ENCODE measurements at places on chromosomes 16 and 17. TPM values are rescaled to one million over a fixed set of nuclear protein-coding genes. Genes with fewer than 3 reads are reported as not detected.

DNA sequence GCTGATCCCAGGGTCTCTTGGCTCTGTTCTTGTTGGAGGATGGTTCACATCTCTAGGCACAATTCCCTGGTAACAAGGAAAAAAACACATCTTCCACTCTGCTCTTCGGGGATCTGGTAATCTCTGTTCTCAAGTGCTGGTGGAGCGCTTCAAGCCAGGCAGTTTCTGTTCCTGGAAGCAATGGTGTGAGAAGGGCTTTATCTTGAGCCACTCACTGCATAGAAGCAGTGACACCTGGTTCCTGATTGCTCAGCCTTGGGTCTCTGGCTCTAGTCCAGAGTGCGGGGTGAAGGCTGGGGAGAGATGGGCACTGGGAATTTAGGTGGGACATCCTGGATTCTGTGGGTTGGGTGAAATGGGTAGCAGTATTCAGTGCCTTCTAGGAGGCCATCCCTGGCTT is 14.1 kb downstream of the AKAP1 start:
- no peak for DNase-seq

- no peak for DNase-seq
These were observed 33.3 kb upstream of the MGAT5B start for GRCh38 chr17:76834870-76835269.

- DNase-seq: peak; percentile 38
These were observed 78.4 kb downstream of the ABCC1 start for GRCh38 chr16:16027728-16028310.

GRCh38 chr17:7258731-7259554 is 3.3 kb downstream of the CLDN7 start:
- peak; percentile 77 for DNase-seq

DNA sequence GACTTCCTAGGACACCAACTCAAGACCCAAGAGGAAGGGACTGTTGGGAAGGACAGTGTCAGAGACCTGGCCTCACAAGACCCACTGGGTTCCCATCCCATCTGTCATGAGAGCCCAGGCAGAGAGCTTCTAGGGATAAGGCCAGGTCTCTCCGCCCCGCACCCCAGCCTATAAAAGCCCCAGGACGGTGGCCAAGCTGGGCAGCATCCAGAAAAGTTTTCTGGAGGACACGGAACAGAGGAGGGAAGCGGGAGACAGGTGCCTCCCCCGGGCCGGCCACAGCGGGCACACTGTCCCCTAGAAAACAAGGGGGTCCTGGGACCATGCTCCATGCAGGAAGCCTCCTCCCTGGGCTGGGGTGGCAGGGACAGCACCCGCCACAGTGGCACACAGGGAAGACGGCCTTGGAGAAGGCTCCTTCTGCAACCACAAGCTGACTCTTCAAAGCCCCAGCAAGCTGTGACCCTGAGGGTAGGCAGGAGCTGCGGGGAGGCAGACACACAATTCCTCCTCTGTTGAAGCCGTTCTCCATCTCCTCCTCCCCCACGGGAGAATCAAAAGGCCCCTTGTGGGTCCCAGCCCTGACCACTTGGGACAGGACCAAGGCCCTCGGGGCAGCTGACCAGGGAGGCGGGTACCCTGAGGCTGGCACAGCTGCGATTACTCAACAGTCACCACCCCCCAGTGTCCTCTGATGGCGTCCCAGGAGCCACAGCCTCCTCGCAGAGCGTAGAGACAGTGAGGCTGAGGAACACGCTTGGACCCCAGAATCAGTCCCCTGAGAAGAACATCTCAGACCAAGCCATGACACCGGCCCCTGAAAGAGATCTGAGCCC is 26.1 kb downstream of the TRPV3 start:
- no peak for DNase-seq

DNA sequence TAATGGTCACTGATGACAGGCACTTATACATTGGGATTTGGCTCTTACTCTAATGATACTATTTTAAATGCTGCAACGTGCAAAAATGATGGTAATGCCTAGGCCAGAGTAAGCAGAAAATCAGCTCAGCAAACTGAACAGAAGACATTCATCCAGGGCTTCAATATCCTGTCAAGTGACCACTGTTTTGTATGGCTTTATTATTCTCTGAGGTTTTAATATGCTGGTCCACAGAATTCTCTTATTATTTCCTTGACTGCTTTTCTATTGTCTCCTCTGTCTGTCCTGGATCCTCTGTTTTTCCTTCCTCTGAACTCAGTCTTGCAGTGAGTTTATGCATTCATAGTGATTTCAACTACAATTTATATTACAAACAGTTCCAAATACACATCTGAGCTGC is 90.8 kb upstream of the PMFBP1 start:
- no peak for DNase-seq

- DNase-seq: no peak
These were observed 44.3 kb downstream of the HOXB1 start for GRCh38 chr17:48486557-48486956.

PRAC1 gene
- total RNA-seq: 261 TPM

DNA sequence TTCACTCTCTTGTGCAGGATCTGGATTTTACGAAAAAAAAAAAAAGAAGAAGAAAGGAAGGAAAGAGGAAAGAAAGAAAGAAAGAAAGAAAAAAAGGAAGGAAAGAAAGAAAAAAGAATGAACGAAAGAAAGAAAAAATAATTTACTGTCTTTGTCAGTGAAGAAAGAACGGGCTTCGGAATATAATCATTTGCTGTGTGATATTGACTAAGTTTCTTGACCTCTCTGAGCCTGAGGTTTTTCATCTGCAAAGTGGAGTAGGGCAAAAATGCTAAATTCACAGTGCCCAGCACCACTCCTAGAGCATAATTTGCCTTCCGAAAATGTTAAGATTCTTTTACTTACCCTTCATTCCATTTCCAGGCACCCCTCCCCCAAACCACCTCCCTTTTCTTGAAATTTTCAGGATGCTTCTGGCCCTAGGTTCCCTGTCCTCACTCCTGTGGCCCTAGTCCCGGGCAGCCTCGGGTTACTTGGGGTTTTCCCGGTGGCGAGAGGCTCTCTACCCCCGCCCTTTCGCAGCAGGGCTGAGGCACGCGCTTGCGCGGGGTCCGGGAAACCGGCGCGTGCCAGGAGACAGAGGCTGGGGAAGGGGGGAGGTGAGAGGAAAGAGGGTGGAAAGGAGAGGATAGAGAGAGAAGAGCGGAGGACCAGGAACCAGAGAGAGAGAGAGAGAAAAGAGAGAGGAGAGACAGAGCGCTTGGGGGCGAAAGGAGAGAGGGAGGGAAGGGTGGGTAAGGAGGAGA is at the start of gene CNTNAP1:
CNTNAP1 (plus strand) TSS at position 556 of the 746 bp plus-strand sequence. CDS start 299 bp downstream, outside the sequence.
- peak; percentile 56 for DNase-seq

DNA sequence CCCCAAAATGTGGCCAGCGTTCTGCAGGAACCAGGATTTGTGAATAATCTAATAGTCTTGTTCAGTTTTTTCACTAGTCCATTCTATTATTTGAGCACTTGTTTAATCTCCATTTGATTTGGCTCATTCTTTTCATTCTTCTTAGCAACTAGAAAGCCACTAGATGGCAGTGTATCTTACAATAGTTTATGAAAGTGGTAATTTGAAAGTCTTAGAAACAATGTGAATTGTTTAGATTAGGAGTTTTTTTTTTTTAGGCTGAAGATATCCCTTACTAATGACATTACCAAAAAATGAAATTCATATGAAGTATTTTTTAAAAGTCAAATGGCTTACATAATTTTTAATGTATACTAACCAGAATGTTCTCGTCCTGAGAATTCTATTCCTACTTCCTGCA is 6.7 kb downstream of the ERI2 start:
- DNase-seq: no peak

AGRP gene
- not detected for total RNA-seq

COTL1 gene
- total RNA-seq: 71.0 TPM

SNAI3 gene
- total RNA-seq: 0.15 TPM

NAGLU gene
- 45.9 TPM for total RNA-seq

TMEM235 gene
- total RNA-seq: not detected

DNA sequence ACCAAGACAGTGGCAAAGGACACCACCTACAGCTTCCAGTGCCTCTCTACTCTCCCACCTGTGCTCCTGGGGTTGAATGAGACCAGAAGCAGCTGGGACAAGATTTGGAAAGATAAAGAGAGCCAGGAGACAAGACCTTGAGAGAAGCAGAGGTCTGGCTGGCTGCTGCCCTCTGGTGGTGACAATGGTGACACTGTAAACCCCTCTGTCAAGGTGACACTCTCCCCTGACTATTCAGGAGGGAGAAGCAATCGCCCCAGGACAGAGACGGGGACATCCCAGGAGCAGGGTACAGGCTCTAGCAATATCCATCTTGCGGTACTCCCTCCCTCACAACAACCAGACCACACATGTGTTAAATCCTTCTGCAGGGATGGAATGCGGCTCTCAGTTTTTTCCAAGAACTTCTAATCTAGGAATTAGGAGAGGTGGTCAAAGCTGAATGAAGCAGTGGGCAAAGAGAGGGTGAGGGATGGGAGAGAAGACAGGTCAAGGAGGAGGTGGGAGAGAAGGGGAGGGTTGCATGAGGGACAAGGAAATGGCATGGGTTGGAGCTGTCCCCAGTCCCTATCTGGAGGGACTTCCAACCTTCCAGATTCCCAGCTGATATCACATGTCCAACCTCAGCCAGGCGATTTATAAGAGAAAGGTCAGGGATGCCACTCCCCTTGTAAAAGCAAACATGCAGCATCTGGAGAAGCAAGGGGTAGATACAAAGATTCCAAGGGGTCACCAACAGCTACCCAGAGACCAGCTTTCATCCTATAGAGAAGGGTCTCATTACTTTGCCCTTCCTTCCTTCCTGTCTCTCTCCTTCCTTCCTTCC is 2.9 kb downstream of the PHOSPHO1 start:
- DNase-seq: peak; percentile 89

PSMB3 gene
- total RNA-seq: 154 TPM

DNA sequence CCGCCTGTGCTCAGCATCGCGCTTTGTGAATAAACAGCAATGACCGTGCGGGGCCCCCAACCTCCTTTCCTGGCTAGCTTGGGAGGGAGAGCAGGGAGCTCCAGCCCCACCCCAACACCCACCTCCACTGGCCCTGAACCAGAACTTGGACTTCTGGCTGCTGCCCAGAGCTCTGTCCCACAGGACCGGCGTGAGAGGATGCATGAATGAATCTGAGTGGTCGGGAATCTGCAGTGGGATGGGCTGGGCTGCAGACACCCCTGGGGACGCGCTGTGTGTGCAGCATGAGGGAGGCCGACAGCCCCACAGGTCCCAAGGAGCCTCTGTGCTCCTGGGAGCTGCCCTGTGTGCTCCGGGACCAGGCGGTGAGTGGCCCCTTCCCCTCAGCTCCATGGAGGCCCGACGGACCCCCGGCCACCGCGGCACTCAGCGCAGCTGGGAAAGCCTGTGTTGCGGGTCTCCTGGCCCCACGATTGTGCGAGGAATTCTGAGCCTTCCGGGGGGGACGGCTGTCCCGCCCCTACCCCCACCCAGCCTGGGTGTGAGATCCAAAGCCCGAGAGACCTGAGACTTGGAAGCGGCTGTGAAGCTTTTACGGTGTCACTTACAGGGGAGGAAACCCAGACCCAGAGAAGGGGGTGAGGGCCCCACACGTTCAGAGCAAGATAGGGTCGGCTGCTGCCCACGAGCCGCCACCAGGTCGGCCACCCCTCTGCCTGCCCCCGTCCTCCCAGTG is 5.4 kb downstream of the PIEZO1 start:
- no peak for DNase-seq

NUFIP2 gene
- 42.4 TPM for total RNA-seq

DNA sequence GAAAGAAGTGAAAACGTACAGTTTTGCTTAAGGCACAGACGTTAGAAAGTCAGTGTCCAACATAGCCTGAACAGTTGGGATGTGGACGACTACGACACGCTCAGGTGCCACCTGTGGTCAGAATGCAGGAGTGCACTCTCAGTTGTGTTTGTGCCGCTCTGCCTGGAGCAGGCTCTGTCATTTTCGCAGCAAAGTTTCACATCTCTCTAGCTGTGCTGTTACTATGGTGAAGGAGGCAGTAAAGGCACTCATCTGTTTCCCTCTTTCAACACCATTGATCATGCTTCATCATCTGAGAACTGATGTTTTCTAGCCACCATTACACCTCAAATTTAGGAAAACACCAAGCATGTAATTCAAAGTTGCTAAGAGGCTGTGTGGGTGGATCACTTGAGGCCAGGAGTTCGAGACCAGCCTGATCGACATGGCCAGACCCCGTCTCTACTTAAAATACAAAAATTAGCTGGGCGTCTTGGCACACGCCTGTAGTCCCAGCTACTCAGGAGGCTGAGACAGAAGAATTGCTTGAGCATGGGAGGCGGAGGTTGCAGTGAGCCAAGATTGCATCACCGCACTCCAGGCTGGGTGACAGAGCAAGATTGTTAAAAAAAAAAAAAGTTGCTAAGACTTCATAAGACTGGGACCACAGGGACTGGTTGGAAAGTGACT is 44.9 kb upstream of the DNAJA2 start:
- DNase-seq: peak; percentile 31

PRSS33 gene
- total RNA-seq: not detected

DNA sequence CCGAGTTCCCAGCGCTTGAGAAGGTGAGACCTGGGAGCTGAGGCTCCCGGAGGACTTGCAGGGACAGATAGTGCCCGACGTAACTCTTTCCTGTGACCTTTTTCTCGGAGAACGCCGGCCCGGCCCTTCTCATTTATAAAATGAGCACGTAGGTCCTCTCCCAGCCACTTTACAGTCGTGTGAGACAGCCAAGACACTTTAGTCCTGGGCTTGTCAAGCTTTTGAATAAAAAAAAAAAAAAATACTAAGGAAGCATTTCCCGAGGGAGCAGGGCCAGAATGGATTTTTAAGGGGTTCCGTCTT is 241 bp downstream of the DRC3 start:
- DNase-seq: no peak

- no peak for DNase-seq
These were observed 223.9 kb downstream of the WWOX start for GRCh38 chr16:78323315-78323714.

GRCh38 chr17:37083456-37083855 is 134.7 kb downstream of the AATF start:
- DNase-seq: no peak

- DNase-seq: no peak
These were observed 7.3 kb downstream of the CDH11 start for GRCh38 chr16:65114527-65114926.

DNA sequence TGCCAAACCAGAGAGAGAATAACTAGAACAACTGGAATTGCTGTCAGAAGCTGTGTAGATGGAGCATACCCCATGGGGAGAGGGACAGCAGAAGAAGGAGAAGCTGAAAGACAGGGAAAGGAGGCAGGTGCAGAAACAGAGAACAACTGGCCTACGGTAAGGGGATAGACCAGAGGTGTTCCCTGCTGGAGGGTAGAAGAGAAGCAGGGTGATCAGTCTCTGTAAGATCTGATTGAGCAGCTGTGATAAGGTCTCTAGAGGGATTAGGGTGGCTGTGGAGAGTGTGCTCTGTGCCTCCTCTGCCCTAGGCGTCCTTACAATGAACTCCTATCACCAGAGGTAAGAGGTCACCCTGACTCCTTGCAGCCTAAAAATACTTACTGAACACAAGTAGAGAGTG is 30.4 kb upstream of the HS3ST3B1 start:
- no peak for DNase-seq

GRCh38 chr17:46818316-46818928 is at the start of gene WNT3:
Gene WNT3, minus strand, starts transcription at chr17:46818692. Its CDS starts 95 bp downstream, at chr17:46818597.
- no peak for DNase-seq

CD300LB gene
- 0.25 TPM for total RNA-seq
